Mammary epithelial cell (primary cell): ENCODE measurements at places on chromosomes 1 and 21.
A peak's percentile ranks its signal among the peaks of the same experiment; 100 is the strongest.

- no peak for DNase-seq
Measured at GRCh38 chr1:63005812-63006211, 221.9 kb downstream of the ATG4C start.

DNA sequence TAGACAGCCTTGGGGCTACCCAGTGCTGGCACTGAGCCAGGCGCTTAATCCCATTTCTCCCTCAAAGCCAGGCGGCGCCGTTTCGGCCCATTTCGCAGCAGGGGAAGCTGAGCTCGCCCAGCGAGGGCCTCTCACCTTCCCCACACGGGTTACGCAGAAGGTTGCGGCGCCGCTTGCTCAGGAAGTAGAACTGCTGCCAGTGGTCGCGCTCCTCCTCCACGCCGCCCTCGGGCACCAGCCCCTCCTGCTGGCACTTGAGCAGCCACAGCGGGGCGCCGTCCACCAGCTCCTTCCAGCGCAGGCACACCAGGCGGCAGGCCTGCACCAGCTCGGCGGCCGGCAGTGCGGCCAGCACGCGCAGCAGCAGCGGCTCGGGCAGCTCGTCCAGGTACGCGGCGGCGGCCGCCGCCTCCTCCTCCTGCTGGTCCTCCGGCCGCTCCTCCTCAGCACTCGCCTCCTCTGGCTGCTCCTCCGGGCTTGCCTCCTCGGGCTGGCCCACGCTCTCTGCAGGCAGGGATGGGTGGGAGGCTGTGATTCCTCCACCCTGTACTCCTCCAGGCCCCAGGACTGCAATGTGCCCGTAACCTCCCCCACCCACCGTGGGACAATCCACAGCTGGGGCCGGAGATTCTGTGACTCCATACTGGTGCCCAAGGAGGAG is 3.8 kb downstream of the FBXO2 start:
- no peak for DNase-seq

DNA sequence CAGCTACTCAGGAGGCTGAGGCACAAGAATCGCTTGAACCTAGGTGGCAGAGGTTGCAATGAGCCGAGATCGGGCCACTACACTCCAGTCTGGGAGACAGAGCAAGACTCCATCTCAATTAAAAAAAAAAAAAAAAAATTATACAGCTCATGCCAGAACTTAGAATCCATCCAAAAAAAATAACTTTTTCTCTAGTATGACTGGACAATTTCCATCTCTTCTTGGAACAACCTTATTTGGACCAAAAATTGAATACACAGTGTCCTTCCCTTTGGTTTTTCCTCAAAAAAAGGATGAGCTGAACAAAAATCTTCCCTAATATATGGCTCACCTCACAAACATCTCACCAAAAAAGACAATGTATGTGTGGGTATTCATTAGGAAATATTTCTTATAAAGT is 73.7 kb downstream of the TOR3A start:
- no peak for DNase-seq

- peak; percentile 50 for DNase-seq
Measured at GRCh38 chr1:98923667-98924066, 81.0 kb downstream of the PLPPR5 start.

DNA sequence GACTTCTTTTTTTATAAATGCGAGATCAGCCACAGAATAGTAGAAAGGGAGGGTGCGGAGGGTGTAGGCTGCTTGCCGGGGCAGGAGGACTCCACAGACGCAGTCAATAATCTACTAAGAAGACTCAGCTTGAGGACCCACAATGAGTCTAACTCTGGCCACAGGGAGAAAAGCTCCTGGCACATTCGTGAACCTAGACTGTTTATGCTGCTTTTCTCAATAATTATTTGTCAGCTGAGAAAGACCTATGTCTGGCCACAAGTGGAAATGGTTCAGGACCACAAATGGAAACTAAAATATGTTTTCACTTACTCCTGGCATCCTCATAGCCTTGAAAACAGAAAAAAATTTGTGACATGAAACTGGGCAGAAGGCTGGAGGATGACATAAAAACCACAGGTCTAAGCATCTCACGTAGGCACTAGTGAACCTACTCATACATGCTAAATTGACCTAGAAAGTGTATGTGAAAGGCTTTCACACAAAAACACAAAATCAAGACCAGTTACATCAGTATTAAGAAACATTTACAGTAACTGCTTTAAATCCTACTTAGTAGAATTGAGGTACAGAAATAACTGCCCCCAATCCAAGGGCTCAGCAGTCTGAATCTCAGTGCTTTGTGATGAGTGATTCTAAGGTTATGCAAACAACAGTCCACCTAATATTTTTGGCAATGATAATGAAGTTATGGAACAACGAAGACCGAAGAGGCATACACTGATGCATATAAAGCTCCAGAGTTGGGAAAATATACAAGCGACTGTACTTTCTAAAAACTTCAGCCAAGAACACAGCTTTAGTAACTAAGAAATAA is 159.5 kb downstream of the SLC45A1 start:
- no peak for DNase-seq

GRCh38 chr1:6963912-6964307 is 178.7 kb downstream of the CAMTA1 start:
- no peak for DNase-seq

DNA sequence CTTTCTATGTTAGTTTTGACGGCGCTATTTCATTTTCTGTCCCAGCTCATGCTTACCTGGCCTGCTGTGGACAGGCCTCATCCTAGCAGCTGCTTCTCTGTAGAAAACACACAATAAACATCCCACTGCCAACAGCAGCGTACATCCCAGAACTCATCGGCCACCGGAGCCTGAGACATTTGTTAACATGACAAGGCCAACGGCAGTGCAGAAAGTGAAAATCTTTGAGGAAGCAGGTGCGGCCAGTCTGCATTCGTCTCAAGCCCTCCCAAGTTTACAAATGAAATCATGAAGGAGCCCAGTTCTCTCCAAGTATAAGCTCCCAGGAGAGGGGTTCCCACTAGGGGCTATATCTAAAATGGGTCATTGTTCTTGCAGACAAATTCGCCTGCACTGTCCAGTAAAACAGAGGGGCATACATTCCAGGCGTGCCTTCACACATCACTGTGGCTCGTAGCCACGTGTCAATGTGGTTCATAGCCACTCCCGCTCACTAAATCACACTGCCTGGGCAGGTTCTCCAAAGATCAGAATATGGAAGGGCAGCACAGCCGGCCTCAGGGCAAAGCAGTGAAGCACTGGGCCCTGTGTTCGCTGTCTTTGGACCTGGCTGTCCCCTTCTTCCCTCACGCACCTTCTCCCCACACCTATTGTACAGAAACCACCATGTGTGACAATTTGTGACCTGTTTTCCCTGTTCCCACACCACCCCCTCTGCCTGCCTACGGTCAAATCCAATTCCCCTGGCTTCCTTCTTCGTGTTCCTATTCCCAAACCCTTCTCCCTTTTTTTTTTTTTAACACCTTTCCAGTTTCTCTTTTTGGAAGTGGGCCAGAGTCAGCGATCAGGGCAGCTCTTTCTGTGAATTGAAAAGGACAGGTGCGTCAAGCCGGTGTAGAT is 27.0 kb upstream of the ABCG1 start:
- DNase-seq, result peak; percentile 53

DNA sequence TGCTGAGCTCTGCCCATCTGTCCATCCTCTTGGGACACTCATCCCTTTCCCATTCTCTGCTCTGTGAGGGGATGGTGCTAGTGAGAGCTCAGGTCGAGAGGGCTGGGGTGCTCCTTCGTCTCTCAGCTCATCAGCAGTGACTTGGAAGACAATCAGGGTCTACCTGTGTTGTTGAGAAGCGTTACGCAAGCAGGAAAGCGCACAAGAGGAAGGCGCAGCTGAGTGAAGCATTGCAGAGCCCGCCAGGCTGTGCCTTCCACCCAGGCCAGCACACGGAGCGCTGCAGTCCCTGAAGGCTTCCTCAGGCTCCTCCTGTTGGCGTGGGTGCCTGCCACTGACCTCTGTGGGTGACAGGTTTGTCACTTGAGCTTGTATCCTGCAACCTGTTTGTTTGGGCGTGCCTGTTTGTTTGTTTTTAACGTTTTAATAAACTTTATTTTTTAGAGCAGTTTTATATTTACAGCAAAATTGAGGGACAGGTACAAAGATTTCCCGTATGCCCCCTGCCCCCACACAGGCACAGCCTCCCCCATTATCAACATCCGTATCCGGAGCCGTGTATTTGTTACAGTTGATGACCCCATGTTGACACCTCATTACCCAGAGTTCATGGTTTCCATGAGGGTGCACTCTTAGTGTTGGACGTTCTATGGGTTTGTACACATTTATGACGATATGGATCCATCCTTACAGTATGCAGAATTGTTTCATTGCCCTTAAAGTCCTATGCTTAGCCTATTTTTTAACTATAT is 36.7 kb downstream of the ADARB1 start:
- no peak for DNase-seq

DNA sequence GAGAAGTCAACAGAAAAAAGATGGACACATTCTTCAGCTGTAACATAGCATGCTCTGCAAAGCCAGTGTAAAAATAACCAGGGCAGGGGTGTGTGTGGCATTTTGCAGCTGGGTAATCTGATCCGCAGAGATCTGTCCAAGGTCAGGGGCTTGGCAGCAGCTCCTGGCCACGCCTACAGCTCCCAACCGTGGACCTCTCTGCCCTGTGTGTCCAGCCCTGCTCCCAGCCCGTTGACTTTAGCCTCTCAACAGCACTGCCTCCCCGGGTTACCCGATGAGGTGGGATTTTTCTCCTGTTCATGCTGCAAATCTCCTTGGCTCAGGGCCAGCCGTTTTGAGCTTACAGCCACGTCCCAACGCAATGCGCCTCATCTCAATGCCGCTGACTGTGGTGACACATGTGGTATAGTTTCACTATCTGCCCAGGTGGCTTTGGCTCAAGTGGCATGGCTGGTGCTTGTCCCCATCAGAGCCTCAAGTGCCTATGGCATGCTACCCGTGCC is 68.1 kb downstream of the VWA5B1 start:
- peak; percentile 29 for DNase-seq

DNA sequence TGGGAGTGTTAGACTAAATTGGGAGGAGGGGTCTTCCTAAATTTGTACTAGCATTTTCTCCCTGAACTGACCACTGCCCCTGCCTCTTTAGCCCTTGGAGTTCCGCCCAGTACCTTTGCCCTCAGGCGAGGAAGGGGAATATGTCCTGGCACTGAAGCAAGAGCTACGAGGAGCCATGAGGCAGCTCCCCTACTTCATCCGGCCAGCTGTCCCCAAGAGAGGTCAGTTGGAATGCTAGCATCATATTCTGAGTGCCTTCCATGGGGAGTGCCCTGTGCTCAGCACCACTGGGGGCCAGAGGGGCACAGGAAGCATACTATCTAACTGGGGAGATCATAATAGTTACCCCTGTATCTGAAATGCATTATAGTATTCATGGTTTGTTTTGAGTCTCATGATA is 10.7 kb downstream of the POLR3GL start:
- DNase-seq, result no peak

DNA sequence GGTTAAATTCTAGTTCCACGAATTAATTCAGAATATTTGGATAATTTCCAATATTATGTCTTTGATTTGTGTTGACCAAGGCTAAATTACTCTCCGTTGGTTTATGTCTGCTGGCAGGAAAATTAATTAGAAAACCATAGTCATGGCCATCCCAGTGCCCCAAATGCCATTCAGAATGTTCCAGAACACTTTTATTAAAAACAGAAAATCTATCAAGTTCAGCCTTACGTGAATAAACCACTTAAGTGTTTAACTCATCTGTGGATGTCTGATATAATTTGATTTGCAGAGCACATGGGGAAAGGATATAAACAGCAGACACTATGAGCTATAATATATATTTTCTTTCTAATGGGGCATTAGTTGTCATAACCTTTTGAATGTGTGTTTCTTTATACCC is 480.7 kb downstream of the MRPL39 start:
- no peak for DNase-seq

DNA sequence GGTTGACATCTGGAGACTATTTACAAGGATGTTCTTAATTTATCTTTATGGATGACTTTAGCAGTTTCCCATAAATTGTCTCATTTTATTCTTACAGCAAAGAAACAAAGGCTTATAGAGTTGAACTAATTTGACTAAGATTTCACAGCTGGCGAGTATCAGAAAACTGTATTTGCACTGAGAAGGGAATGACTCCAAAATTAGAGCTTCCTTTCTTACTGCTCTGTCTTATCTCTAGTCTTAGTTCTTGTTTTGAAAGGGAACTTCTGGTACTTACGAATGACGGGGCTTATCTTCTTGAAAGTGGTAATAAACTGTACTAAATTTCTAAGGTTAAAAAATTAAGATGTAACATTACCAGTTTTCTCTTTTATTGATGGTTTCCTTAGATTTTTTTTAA is 13.6 kb downstream of the CNST start:
- DNase-seq, result no peak
